ENCODE measurements at places on chromosomes 4 and X. TPM values are rescaled to one million over a fixed set of nuclear protein-coding genes. Genes with fewer than 3 reads are reported as not detected.

The CFAP47 gene
- total RNA-seq: not detected

The ZCCHC12 gene
- not detected for total RNA-seq

The LUZP4 gene
- not detected for total RNA-seq

The NMU gene
- not detected for total RNA-seq

The TKTL1 gene
- not detected for total RNA-seq

The NPY1R gene
- 1.8 TPM for total RNA-seq

The CT45A5 gene
- total RNA-seq: not detected

- no peak for DNase-seq
Measured at GRCh38 chr4:181860668-181861067, 382.5 kb upstream of the TENM3 start.

- DNase-seq: no peak
Measured at GRCh38 chr4:80129785-80130184, 56.8 kb upstream of the ANTXR2 start.

GRCh38 chr4:116101321-116101720 is 984.1 kb downstream of the TRAM1L1 start:
- no peak for DNase-seq

GRCh38 chr4:186587416-186588018 is 32.1 kb upstream of the MTNR1A start:
- DNase-seq: peak; percentile 64
